Mesothelial cell of epicardium (in vitro differentiated cells): ENCODE measurements at places on chromosomes 2 and 18.

- no peak overlapping the region for H3K4me3 ChIP-seq
- DNase-seq = no peak
- H3K27ac ChIP-seq = no peak overlapping the region
- peaks cover 6% of the 10 kb centered on the region for H3K4me1 ChIP-seq
- H3K36me3 ChIP-seq = peaks cover 8% of the 10 kb centered on the region
Observed at GRCh38 chr18:48615566-48616401, 77.0 kb downstream of the CTIF start.

DNA sequence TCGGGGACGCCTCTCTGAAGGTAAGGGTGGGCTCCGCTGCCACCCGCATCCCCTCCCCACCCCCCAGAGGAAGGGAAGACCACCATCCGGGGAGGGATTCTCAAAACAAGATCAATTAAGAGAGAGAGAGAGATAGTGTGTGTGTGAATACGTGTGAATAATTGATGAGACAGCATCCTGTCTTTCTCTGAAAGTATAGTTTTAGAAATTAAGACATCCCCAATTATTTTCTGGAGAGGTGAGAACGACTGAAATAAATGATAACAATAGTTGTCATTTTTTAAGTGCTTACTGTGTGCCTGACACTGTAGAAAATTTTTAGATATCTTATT is 751 bp downstream of the IL18R1 start:
- H3K4me1 ChIP-seq = peaks cover 6% of the 10 kb centered on the region
- peak overlapping the region; percentile 82 for H3K4me3 ChIP-seq
- DNase-seq = no peak
- no peaks in the 10 kb centered on the region for H3K36me3 ChIP-seq

DNA sequence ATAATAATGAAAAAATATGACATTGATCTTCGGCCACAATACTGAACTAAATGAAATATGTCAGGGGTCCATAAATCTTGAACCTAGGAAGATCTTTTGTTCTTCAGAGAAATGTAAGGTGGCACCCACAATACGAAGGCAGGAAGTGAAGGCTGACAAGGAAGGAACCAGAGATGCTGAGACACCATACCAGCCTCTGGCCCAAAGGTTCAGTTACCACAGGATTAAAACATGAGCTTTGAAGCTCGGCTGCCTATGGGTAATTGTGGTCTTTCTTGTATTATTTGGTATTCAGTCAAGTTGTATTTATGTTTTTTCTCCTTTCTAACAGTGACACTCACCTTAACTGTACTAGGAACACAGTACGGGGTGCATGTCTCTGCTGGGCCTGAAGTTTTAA is 448.8 kb upstream of the SETBP1 start:
- DNase-seq = no peak
- H3K4me3 ChIP-seq = no peak overlapping the region
- H3K27ac ChIP-seq = no peak overlapping the region
- H3K4me1 ChIP-seq = peaks cover 3% of the 10 kb centered on the region
- H3K36me3 ChIP-seq = no peaks in the 10 kb centered on the region

- peak overlapping the region; percentile 93 for H3K4me3 ChIP-seq
- DNase-seq = no peak
- peaks cover 2% of the 10 kb centered on the region for H3K36me3 ChIP-seq
- no peaks in the 10 kb centered on the region for H3K27me3 ChIP-seq
- peaks cover 28% of the 10 kb centered on the region for H3K4me1 ChIP-seq
Observed at GRCh38 chr2:201452922-201453643, 1.5 kb downstream of the STRADB start.

DNA sequence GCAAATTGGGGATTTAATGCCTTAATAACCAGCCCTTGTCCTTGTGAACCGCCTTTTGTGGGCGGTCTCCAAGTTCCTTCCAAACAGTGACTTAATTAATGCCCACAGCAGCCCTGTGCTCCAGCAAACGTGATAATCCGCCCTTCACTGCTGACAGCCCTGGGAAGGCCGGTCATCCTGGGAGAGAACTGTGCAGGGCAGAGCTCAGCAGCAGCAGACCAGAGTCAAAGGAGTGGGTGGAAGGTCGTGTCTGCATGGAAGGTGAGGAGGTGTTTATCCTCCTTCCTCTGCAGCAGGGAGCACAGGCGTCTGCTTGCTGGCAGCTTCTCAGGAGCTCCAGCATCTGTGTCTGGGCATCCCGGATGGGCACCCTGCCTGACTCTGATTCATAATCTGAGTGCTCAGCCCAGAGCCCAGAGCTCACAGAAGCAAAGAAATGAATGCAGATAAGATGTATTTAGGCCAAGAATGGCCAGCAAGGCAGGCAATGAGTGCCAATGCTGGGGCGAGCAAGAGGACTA is 270.0 kb upstream of the PXDN start:
- H3K4me3 ChIP-seq = no peak overlapping the region
- no peak overlapping the region for H3K27ac ChIP-seq
- no peaks in the 10 kb centered on the region for H3K36me3 ChIP-seq
- H3K27me3 ChIP-seq = peaks cover 31% of the 10 kb centered on the region
- peak; percentile 25 for DNase-seq

GRCh38 chr2:42562474-42563144 is 5.8 kb upstream of the MTA3 start:
- H3K27me3 ChIP-seq = no peaks in the 10 kb centered on the region
- H3K27ac ChIP-seq = no peak overlapping the region
- no peak for DNase-seq
- H3K36me3 ChIP-seq = no peaks in the 10 kb centered on the region
- H3K4me1 ChIP-seq = peaks cover 12% of the 10 kb centered on the region
- no peak overlapping the region for H3K4me3 ChIP-seq

- peaks cover 34% of the 10 kb centered on the region for H3K4me1 ChIP-seq
- peaks cover 19% of the 10 kb centered on the region for H3K36me3 ChIP-seq
- H3K27ac ChIP-seq = peak overlapping the region; percentile 95
- no peak for DNase-seq
Observed at GRCh38 chr2:239310401-239311061, 90.3 kb downstream of the HDAC4 start.
